ENCODE measurements at places on chromosomes 3 and 15.
A peak's percentile ranks its signal among the peaks of the same experiment; 100 is the strongest.

DNA sequence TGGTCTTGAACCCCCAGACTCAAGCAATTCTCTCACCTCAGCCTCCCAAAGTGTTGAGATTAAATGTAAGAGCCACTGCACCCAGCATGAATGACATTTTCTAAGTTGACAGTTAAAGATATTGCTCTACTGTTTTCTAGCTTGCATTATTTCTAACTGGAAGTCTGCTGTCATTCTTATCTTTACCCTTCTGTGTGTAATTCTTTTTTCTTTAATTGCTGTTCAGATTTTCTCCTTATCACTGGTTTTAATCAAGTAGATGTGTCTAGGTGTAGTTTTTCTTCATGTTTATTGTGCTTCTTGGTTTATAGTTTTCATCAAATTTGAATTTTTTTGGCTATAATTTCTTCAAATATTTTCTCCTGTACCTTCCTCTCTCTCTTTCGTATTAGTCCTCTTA lies 4.9 kb downstream of the PARP15 start:
- no peak for DNase-seq

GRCh38 chr15:64222573-64223366 lies 59.9 kb upstream of the PPIB start:
- no peak for DNase-seq

GRCh38 chr3:48562367-48563095 lies 1.1 kb downstream of the UCN2 start:
- DNase-seq, result no peak

- no peak for DNase-seq
Measured at GRCh38 chr15:76199106-76200082, 111.9 kb downstream of the ETFA start.

DNA sequence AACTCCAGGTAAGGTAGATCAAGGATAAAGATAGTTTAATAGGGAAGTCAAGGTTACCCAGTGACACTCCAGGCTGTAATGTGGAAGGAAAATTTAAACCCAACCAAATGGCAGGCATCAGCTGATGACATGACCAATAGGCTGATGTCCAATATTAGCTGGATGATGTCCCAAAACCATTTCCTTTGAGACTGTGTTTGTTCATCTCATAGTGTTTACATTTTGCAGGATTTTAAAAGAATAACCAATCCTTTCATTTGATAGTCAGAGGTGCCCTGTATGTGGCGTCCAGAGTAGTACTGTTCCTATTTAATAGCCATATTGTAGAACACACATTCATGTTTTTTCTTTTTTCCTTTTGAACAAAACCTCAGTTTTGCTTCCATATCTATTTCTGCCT lies 23.3 kb upstream of the TMEM158 start:
- peak; percentile 3 for DNase-seq

DNA sequence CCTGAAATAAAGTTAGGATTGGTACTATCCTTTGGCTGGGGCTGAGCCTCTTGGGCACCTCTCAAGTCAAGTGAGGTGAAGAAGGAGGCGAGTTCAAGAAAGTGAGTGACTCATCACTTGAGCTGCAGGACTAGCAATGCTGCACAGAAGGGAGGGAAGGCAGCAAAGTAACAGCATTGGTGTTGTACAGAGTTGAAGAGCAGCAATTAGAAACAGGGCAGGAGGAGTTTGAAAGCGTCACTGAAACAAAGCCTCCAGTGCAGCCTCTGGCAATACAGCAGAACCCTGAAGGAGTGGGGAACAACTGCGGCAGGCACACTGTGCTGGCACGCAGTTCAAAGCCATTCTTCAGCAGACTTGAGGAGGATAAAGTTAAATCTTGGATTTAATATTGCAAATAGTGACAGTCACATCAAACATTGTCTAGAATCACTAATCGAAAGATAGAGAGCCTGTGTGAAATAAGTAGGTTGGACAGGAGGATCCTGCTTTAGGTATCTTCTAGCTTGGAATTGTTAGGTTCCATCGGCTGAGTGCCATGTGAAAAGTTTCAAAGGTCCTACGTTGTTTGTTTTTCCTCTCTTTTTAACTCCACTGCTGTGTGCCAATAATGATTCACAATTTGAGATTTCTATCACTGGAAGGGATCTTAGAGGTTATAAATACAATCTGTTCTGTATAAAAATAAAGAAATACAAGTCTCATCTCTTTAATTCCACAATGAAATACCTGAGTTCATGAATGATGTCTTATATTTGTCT lies 479.8 kb downstream of the NAALADL2 start:
- DNase-seq, result no peak

- DNase-seq, result no peak
Measured at GRCh38 chr15:84099181-84099580, 136.4 kb upstream of the GOLGA6L4 start.

DNA sequence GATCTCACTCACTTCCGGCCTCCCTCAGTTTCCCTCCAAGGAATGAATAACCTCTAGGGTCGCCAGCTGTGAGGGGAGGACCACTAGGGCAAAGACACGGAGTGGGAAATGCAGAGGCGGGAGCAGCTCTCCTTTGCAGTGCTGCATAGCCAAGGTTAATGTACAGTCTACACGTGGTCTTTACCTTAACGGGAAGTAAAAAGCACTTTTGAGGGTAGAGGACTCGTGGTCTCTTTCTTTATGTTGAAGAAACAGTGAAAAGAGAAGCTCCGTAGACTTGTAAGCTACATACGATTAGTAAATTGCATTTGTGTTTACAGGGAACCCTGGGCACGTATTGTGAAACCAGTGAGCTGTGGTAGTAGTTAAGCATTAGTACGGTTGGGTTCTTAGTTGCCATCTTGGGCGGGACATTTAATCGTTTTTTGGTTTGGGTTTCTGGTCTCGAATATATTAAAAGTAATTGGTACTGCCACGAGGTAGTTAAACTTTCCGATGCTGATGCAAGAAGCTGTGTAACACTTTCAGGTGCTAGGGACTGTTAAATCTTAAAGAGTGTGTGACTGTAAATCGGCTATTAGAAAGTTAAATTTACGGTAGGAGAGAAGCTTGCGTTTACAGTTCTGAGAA lies 828 bp downstream of the U2SURP start:
- DNase-seq, result peak; percentile 46

GRCh38 chr3:55160241-55160983 lies 232.6 kb upstream of the LRTM1 start:
- DNase-seq, result no peak

DNA sequence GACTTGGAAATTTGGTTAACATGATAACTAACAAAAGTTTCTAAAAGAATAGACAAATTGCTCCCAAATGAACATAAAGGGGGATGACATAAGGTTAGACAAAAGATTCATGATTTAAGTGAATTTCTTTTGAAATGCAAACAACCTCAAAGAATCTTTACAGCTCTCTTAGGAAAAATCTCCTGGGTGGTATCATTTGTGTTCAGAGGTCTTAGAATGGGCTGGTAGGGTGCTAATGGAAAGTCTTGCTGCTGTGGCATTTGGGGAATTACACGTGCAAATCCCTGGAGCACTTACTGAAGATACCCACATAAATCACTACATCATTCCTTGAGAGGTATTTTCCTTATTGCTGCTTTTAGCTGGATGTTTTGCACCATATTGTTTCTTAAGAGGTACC lies 14.4 kb upstream of the ROBO2 start:
- DNase-seq, result no peak

DNA sequence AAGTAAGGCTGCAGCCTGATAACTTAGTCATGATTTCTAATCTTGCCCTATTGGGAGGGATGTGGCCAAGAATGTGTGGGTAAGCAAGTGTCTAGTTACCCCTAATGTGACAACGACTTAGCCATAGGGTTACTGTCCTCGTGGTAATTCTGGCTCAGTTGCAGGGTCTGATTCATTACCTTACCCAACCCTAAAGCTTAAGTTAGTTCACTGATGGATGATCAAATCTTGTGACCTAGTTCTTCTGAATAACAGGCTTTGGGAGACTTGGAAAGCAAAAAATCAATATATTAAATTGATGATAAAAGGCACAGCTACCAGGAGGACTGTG lies 1.6 kb upstream of the INTS14 start:
- no peak for DNase-seq

DNA sequence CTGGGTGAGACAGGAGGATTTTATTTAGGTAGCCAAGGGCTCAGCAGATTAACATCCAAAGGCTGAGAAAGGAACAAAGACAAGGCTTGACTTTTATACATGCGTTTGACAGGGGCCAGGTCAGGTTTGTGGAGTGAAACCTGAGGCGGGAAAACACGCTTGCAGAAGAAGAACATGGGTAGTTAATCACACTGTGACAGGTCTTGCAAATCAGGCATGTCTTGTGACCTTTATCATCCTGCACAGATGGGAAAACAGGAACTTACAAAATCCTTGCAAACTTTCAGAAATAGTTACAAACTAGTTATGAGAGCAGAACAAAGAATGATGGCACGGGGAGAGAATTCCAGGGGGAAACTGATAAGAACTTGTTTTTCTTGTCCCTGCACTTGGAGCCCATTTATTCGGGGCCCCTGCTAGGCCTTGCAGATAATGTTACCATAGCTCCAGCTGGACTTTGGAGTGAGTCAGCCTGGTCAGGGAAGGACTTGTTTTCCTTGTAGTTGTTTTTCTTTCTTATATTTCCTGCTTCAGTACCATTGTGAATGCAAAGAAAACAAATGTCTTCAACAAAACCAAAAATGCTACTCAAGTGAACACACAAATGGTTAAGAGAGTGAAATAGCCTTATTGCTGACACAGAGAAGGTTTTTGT lies 965.9 kb upstream of the ROBO1 start:
- no peak for DNase-seq

GRCh38 chr3:35064761-35065160 lies 574.6 kb upstream of the ARPP21 start:
- DNase-seq, result no peak

DNA sequence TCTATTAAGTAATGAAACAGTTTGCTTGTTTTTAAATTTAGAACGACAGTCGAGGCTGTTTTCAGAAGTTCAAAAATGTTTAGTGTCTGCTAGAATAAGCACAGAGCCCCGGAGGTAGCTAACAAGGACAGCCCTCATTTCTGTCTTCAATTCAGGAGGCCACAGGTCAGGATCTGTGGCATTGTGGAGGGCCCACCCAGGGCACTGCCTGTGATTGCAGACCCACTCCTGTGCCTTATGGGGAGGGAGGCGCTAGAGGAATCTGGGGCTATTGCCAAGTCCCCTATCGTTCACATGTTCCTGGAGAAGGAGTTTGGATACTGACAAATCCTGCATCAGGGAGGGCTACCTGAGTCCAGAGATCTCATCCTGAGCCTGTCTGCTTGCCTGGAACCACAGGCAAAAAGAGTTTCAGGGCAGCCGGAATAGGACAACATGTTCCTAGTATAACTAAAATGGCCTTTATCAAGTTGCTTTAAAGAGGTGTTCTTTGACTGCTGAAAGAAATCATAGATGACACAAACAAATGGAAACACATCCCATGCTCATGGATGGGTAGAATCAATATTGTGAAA lies 141.5 kb upstream of the ROPN1 start:
- DNase-seq, result no peak

- no peak for DNase-seq
Measured at GRCh38 chr3:122890077-122890719, 95.3 kb downstream of the SLC49A4 start.

DNA sequence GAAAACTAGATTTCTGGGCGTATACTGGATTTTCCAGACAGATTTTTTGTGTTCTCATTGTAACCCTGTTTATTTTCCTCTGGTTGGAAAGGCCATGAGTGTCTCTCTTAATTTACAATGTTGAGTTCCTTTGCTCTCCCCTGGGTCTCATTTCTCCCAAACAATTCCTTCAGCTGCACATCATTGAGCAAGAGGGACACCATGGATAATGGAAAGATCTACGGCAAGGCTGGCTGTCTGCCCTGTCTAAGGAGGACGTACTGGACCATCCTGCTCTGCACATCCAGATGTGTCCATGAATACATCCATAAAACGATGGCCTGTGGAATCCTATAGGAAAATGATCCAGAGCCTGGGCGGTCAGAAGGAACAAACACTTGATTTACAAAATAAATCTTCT lies 258.1 kb upstream of the MCTP2 start:
- no peak for DNase-seq

GRCh38 chr3:22621205-22621809 lies 581.8 kb upstream of the UBE2E2 start:
- no peak for DNase-seq

- no peak for DNase-seq
Measured at GRCh38 chr3:57805266-57805665, 49.2 kb downstream of the SLMAP start.

DNA sequence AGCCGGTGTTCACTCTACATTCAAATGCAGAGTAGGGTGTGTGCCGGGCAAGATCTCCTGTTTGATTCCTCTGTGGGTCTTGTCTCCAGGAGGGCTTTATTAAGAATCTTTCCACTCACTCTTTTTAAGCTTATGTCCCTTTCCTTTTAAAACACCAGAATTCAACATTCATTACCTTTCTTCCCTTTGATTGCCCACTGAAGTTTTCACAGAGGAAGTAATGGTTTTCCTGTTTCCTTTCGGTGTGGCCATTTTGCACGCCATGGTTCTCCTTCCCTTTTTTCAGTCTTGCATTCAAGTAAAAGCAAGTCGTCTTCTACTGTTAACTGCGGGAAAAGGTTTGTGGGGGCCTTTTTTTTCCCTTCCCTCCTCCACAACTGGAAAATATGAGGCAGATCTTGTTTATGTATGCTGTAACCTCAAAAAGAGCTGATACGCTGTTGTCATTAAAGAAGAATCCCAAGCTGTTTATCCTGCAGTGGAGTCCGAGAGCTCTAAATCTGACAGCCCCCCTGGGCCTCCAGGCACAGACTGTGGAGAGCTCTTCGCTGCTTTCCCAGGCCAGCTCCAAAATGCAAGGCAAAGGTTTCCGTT lies 40.5 kb downstream of the FILIP1L start:
- no peak for DNase-seq

DNA sequence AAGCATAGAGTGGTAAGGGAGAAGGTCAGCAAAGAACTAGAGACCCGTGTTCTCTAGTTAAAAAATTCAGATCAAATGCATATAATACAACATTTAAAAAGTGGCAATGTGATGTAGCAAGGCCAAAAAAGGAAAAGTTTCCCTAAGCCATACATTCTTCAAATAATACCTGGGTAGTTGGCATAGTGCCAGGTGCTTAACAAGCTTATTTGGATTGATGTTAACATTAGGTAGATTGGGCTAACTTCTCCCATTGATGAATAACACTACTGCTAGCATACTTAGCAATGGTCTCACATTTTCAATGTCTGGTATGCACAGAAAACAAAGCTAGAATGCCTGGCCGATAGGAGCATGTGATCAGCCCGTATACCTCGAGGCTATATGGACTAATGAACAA lies 283.6 kb upstream of the RARB start:
- no peak for DNase-seq

DNA sequence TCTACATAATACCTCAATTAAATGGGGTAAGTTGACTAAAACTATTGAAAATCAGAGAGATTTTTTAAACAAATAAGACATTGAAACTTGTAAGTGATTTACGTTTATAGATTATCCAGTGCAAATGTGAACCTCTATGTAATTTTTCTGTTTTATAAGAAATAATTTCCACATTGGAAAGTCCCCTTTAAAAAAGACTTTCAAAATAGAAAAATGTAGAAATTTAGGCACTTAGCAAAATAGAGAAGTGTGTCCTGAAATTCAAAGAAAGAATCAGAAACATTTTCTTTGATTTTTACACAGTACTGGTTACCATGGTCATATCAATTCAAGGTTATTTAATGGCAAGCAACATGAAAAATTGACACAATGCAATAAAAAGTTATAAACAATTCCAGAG lies 290.9 kb upstream of the GPR149 start:
- DNase-seq, result no peak

GRCh38 chr3:148006508-148006907 lies 597.3 kb downstream of the ZIC1 start:
- no peak for DNase-seq

GRCh38 chr3:16329826-16330129 lies 64.8 kb downstream of the OXNAD1 start:
- no peak for DNase-seq
